WTC11 (cell line): ENCODE measurements at places on chromosomes 13 and 19.

GRCh38 chr19:44876930-44877535 lies 14.0 kb upstream of the TOMM40 start:
- no peak for DNase-seq

DNA sequence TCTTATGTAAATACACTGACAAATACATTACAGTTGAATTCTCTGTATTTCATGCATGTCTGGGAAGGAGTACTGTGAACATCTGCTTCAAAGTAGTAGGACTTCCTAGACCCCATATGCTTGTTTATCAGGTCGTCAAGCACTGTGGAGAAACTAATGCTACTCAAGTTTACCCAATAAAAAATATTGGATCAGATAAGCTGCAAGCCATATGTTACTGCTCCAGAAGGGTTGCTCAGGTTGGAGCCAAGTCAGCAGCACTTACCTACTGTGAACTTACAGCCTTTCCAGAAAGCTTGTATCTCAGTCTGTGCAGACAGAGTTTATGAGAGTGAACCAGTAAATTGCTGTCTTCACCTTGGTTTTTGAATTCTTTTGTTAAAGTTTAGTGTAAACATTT lies 36.2 kb downstream of the SLAIN1 start:
- DNase-seq = no peak

GRCh38 chr19:33659835-33660234 lies 38.1 kb downstream of the CHST8 start:
- no peak for DNase-seq

DNA sequence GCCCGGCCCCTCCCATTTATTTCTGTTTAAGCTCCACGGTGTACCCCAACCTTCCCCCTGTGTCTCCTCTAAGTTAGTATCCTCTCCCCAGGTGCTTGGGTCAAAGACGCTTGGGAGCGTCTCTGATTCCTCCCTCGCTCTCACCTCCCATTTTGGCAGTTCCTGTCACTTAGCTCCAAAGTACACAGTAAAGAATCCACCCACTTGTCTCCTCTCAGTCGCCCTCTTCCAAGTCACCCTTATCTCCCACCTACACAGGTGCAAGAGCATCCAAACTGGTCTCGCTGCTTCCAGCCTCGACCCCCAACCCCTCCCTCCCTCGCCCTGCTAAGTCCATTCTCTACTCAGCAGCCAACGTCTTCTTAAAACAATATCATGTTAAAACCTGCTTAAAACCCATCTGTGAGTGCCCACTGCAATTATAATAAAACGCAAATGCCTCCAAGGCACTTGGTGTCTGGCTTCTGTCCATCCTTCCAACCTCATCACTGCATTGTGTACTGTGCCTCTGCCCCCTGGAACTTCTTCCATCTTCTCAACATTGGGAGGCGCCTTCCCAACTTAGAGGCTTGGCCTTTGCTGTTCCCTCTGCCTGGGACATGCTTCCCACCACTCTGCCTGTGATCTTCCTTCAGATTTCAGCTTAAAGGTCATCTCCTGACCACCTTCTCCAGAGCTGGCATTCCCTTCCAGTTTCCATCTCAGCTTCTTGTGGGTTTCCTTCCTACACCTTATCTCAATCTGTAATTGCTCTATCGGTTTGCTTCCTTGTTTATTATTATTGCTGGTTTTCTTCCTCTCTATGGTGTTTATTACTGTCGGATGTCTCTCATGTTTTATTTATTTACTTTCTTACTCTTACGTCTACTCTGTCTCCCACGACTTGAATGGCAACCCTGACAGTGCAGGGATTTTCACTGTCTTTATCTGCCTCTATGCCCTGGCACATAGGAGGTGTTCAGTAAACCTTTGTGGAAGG lies 9.5 kb upstream of the KLK14 start:
- DNase-seq = no peak

GRCh38 chr19:35417713-35418534 lies 30.1 kb upstream of the FFAR2 start:
- DNase-seq = no peak

DNA sequence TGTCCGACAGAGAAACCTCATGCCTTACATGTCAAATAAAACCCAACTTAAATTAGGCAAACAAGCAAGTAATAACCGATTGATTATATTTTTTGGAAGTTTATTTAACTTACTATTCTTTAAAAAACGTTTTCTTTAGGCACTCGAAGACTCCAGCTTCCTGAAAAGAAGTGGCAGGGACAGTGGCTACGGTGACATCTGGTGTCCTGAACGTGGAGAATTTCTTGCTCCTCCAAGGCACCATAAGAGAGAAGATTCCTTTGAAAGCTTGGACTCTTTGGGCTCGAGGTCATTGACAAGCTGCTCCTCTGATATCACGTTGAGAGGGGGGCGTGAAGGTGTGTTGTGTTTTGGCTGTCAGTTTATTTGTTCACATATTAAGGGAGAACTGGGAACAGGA lies 164.4 kb downstream of the LMO7 start:
- DNase-seq = no peak

DNA sequence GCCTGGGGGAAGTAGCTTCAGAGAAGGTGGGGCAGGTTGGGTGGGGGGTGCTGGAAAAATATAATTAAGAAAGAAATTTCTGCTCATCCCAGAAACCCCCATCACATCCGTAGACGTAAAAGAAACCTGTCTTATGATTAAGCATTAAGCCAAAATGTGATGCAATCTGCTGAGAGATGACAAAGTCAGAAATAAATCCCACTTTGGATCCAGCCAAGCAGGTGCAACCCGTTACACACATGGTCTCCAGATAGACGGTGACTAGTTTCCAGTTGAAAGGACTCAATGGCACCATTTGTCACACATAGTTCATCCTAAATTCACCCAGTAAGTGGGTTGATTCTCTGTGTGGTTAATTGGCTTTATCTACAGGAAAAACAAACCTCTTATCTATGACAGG lies 34.1 kb downstream of the PSG5 start:
- no peak for DNase-seq

DNA sequence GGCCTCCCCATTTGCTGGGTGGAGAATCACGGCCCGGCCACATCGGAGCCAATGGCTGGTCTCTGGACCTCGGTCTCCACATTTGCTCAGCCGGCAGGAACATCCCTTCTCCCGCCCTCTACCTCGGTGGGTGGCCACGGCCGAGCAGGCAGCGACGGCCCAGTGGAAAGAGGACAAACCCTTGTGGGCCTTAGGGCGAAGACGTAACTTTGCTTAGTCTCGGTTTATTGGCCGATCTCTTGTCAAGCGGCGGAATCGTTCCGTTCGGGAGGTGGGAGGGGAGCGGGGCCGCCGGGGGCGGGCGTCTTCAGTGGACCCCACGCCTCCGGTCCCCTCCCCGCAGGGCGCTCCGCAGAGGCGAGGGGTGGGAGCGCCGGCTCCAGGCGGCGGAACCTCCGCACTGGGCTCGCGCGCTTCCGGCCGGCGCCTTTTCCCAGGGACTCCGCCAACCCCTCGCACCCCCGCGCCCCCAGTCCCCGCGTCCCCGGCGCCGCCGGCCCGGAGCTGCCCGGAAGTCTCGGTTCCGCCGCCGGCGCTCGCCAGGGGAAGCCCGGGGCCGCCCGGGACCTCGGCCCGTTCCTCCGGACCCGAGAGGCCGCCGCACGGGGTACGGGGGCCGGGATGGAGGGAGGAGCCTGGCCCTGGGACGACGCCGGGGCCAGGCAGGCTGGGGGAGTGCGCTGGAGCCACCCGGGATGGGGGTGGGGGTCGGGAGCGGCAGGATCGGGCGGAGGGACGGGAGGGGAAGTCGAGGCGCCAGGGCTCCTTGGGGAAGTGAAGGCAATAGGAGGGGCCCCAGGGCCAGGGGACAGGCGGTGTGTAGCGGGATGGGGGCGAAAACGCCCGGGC lies at the start of gene ZNF580:
ZNF580 (plus strand) TSS at position 426 of the 849 bp plus-strand sequence. CDS start 1,507 bp downstream, outside the sequence.
- peak; percentile 61 for DNase-seq

DNA sequence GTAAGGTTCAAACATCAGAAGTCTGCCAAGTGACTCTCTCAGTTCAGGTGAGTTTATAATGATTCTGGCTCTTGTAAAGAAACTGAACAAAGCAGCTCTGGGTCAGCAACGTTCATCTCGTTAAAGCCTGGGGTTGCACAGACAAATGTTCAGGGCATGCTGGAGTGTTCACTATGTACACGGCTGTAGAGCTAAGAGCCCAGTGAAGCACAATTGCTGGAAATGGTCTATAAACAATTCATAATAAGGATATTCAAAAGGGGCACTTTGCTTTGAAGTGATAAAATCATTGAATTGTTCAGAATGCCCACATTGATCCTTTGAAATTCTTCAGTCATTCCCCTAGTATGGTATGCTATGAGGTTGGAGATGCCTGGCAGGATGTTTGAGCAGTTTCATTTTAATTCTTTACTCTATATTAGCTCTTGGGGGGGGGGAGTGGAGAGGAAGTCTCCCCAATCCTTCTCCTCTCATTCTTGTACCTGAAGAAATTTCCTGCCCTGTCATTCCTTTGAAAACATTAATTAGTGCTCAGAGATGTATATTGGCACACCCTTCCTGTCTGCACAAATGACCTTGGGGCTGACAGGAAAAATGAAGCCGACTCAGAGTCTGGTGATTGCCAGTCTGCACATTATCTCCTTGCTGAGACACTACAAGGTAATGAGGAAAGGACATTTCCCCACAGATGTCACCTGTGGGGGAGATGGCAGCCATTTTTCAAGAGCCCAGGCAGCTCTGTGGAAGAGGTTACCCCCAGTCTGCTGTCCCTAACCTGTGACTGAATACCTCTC lies 145.5 kb downstream of the DLEU7 start:
- no peak for DNase-seq

GRCh38 chr13:80082396-80083080 lies 258.4 kb downstream of the SPRY2 start:
- DNase-seq = no peak

DNA sequence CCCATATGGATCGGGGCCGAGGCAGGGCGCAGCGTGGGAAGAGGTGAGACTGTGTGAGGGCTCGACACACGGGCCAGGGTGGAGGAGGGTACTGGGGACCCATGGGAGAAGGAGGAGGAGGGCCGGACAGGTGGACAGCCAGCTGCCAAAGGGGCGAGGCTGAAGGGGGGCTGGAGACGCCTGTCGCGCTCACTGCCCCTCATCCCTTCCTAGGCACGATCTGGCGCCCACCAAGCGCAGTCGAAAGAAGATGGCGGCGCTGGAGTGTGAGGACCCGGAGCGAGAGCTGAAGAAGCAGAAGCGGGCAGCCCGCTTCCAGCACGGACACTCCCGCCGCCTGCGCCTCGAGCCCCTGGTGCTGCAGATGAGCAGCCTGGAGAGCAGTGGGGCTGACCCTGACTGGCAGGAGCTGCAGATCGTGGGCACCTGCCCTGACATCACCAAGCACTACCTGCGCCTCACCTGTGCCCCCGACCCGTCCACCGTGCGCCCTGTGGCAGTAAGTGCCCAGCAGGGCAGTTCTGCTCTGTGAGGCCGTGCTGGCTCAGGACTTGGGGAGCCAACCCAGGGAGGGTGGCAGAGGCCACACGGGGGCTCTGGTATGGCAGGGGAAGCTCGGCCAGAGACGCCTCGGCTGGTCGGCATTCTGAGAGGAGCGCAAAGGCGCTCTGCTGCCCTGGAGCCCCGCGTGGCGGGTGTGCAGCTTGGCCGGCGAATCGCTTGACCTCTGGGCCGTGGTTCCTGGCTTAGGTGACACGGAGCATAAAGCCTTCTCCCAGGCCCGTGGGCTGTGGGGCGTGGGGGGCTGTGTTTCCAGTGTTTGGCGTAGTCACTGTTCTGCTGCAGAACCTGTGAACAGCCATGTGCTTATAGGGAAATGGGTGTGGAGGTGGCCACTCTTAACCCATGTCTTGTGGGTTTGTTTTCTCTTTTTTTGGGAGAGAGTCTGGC lies 6.9 kb downstream of the LENG9 start:
- DNase-seq = no peak

DNA sequence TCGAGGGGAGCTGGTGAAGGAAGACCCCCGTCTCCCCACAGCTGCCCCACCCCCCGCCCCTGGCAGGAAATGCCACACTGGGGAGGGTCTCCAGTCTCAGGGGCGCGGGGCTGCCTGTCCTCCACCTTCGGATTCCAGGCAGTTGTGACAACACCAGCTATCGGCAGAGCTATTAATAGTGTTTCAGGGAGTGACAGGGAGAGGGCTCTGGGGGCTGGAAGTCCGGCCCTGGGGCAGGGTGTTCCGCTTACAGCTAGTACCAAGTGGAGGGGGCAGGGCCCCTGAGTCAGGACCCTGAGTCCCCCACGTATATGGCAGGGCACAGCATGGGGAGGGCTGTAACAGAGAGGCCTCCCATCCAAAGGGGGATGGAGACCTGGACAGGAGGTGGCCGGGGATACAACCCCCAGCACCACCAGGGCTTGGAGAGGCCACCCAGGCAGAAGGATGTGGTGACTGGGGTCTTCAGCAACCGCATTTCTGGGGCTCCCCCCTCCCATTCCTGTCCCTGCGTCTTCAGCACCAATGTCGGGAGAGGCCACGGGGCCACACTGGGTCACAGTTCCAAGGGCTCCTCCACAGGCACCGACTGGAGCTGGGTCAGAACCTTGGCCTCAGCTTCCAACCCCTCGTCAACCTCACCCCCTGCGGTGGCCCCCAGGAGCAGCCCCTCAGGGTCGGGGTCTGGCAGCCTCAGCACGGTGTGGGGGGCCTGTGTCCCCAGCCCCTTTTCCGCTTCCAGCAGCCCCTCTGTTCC lies 3.9 kb downstream of the SIX5 start:
- DNase-seq = no peak

- DNase-seq = no peak
These were observed 81.8 kb upstream of the SIAH3 start for GRCh38 chr13:45933203-45933908.

DNA sequence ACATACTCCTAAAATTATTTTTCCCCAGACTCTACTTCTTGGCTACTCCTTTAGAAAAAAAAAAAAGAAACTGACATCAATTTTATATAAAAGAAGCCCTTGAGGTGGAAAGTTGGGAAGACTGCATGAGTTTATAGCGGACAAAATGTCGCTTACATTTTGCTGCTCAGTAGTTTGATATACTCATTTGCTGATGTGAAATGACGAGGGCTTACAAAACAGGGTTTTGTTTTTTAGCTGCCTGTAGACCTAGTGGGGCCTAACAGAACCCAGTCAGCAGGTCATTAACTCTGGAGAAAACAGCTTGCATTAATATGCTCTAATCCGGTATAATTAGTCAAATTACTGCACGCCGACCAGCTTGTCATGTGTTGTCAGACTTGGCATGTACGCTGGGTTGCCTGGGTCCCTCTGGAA lies 37.6 kb upstream of the MAB21L1 start:
- DNase-seq = no peak
